Germinal center (tissue), 1 donor: ENCODE measurements at places on chromosomes 13 and 19.

DNA sequence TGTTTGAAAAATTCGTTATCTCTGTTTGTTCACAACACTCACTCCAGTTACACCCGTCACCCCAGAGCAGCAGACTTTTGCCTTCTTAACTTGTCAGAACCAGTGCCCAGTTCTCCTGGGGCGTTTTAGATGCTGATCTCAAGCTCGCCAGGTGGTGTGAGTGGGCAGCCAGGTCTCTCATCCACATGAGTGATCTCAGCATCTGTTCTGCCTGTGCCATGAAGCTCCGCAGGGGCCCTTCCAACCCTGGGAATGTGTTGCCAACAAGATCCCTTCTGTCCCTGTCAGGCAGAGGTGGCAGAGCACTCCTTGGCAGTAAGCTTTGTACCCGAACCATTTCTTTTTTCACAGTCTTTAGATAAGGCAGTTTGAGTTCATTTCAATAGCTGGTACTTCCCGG lies 896.5 kb downstream of the UQCRFS1 start:
- DNase-seq, result no peak

GRCh38 chr19:18893587-18894253 lies 2.2 kb downstream of the CERS1 start:
- no peak for DNase-seq

GRCh38 chr13:46530084-46530935 lies 22.7 kb upstream of the LRCH1 start:
- no peak for DNase-seq

GRCh38 chr13:89458456-89458855 lies 1787.3 kb downstream of the SLITRK5 start:
- DNase-seq, result no peak

- peak; percentile 33 for DNase-seq
These were observed 66.5 kb upstream of the USPL1 start for GRCh38 chr13:30551189-30551588.

- DNase-seq, result no peak
These were observed 14.0 kb downstream of the LRRC4B start for GRCh38 chr19:50554212-50554611.

DNA sequence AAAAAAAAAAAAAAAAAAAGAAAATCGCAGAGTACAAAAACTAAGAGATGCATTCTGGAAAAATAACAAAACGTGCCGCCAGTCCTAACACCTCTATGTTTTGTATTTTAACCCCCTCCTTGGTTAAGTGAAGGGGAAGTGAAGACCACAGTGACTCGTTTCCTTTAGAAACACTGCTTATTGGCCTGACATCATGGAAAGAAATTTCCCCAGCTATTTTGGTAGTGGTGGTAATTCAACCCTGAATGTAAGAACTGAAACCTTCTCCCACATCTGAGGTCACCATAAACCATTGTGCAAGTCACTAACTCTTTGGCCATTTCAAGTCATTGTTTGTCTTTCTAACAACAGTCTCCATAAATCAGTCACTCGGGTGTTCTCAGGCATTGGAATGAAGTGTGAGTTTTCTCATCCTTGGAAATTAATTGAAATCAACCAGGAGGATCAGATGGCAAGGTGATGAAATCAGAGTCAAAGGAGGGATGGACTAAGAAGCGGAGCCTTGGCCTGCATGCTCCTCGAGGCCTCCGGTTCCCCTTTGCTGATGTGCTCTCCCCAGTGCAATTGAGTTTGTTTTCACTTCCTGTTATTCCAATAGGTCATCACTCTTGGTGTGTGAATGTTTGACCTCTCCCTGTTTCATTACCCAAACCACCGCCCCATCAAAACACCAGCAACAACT lies 443.9 kb downstream of the FGF9 start:
- peak; percentile 44 for DNase-seq

- DNase-seq, result no peak
These were observed 37.3 kb upstream of the GTF2F2 start for GRCh38 chr13:45082964-45083363.

DNA sequence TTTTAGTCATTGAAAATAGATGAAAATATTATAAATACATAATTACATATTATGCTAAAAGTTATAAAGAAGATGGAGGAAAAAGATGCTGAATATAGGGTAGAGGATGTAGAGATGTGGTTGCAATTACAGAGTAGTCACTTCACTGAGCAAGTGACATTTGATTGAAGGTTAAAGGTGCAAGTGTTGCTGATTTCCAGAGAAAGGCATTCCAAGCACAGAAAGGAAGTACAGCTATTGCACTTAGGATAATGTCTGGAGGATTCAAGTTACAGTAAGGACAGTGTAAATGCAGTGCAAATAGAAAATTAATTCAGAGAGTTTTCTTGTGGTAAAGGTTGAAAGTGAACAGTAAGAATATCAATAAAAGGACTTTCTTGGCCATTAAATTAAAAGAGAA lies 1721.8 kb downstream of the PCDH9 start:
- no peak for DNase-seq

DNA sequence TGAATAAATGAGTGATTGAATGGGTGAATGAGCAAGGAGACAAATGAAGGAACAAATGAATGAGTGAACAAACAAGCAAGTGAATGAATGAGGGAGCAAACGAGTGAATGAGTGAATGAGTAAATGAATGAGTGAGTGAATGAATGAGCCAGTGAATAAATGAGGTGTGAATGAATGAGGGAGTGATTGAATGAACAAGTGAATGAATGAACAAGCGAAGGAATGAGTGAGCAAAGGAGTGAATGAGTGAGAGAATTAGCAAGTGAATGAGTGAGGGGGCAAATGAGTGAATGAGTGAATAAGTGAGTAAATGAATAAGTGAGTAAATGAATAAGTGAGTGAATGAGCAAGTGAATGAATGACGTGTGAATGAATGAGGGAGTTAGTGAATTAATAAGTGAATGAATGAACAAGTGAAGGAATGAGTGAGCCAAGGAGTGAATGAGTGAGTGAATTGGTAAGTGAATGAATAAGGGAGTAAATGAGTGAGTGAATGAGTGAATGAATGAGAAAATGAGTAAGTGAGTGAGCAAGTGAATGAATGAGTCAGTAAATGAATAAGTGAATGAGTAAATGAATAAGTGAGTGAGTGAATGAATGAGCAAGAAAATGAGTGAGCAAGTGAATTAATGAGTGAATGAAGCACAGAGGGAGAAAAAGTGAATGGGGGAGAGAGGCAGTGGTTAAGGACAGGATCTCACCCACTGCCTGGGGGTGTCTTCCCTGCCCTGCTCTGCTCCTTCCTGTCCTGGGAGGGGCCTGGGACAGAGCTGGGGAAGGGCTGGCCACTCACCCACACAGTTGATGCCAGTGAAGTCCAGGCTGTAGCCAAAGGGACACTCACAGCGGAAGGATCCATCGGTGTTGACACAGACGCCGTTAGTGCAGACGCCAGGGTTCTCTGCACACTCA lies 36.4 kb downstream of the CCL25 start:
- DNase-seq, result no peak

- no peak for DNase-seq
These were observed 5.7 kb downstream of the FBL start for GRCh38 chr19:39840492-39840891.

DNA sequence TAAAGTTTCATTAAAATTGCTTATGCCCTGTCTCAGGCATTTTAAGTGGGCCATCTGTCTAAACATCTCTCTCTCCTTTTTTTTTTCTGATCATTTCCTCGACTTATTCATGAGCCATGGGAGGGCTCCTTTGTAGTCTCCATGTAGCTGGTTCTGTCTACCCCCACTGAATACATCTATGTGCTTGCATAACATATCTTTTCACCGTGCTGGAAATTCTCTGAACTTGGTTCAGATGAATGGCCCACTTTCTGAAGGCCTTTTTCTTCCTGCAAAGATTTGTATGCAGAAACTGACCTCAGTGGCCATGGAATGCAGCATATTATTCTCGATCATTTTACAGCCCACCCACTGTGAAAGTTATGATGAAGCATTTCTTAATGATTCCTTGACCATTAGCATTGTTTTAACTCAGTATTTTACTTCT lies 225.3 kb downstream of the GGACT start:
- no peak for DNase-seq

GRCh38 chr13:98609756-98610155 lies 32.8 kb upstream of the STK24 start:
- no peak for DNase-seq

DNA sequence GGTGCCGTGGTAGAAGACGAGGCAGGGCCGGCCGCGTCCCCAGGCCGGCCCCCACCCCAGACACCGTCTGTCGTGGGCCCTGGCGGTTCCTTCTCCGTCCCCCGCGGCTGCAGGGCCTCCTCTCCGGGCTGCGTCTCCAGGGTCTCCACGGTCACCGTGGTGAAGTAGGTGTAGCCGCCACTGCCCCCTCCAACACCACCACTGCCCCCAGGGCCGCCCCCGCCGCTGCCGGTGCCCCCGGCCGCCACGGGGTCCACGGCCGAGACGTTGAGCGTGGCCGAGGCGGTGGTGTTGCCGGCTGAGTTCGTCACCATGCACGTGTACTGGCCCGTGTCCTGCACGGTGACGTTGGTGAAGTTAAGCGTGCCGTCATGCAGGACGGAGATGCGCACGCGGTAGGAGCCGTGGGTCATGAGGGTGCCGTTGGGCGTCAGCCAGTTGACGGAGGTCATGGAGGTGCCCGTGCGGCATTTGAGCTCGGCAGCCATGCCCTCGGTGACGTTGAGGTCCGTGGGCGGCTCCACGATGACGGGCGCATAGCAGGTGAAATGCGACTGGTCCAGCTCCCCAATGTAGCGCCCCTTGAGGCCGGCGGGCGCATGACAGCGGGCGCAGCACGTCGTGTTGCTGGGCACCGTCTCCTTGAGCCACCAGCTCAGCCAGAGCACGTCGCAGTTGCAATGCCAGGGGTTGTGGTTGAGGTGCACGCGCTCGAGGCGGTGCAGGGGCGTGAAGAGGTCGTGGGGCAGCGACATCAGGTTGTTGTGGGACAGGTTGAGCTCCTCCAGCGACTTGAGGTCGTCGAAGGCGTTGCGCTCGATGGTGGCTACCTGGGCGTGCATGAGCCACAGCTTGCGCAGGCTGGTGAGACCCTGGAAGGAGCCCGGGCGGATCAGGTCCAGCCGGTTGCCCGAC lies 4.6 kb upstream of the ASPDH start:
- DNase-seq, result no peak

- no peak for DNase-seq
These were observed 37.3 kb upstream of the KCTD15 start for GRCh38 chr19:33759356-33759755.

DNA sequence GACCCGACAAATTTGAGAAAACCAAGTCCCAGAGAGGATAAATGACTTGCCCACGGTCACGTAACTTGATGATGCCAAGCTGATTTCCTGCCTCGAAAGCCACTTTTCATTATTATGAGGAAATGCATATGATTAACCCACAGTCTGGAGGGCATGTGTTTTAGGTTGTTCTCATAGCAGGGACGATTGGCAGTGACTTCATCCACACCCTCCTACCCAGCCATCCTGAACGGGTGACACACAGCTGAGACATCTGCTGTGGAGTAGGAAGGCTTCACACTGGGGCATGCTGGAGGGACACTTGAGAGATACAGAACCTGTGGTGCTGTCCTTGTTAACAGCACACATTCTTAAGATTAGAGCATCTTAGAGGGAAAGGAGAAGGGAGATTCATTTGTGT lies 65.4 kb upstream of the WDFY2 start:
- no peak for DNase-seq

DNA sequence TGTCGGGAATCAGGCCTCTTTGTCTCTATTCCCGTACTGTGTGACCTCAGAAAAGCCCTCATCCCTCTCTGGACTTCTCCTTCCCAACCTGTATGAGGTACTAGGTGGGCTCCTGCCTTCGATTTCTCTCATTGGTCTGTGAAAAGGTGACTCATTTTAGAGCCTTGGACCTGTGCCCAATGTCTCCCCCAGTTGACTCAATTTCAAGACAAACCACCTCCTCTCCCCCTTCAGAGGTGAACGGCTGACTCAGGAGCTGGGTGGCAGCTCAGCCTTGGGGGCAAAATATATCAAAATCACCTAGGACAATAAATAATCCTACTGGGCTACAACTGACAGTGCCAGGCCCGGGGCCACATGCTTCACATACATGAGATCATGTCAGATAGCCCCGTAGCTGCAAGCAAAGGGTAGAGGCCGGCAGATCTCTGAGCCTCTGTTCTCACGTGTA lies 630 bp downstream of the COQ8B start:
- peak; percentile 33 for DNase-seq

DNA sequence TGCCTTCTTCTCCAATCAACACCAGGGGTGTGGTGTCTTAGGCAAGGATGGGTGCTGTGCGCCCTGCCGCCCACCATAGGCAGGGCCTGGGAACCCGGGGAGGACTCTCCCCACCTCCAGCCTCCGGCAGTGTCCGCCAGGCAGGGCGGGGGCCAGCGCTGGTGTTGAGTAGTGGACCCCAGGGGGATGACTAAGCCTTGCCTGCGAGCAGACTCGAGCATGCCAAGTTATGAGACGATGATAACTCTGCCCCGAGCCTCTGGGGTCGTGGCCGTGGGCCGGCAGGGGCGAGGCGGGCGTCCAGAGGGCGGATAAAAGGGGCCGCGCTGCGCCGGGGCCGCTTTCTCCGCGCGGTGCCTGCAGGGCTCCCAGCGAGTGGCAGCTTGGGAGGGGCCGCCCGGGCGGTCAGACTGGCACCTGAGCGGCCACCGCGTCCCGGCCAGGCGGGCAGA lies at the start of gene MEDAG:
Gene MEDAG, plus strand, starts transcription at position 340 of the 452 bp plus-strand sequence. CDS start 245 bp downstream, outside the sequence.
- DNase-seq, result no peak

- DNase-seq, result no peak
These were observed 878.5 kb downstream of the UQCRFS1 start for GRCh38 chr19:28334419-28334818.

- DNase-seq, result peak; percentile 14
These were observed 112.3 kb downstream of the MIPEP start for GRCh38 chr13:23776698-23777574.

- no peak for DNase-seq
These were observed 55.1 kb downstream of the DIAPH3 start for GRCh38 chr13:60108589-60108988.

GRCh38 chr19:47240996-47241918 lies 10.3 kb upstream of the BBC3 start:
- DNase-seq, result peak; percentile 62

DNA sequence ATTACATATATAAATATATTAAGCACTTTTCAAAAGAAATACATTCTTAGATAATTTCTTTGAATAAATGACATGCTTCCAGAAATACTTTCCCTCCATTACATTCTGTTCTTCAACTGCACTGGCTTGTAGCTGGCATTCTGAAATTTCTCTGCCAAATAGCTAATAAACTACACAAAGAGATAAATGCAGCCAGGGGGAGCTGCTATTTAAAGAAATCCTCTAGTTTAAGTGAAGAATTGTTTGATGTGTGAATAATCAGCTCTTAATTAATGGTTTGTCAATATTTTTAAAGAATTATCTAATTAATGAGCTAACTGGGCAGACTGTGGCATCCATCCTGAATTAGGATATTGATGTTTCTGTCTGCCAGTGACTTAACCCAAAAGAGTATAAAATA lies 30.7 kb downstream of the SLC7A1 start:
- DNase-seq, result no peak

- DNase-seq, result no peak
These were observed 5.7 kb downstream of the SLC7A9 start for GRCh38 chr19:32863841-32864240.
